ENCODE measurements at places on chromosomes 7 and 10.

DNA sequence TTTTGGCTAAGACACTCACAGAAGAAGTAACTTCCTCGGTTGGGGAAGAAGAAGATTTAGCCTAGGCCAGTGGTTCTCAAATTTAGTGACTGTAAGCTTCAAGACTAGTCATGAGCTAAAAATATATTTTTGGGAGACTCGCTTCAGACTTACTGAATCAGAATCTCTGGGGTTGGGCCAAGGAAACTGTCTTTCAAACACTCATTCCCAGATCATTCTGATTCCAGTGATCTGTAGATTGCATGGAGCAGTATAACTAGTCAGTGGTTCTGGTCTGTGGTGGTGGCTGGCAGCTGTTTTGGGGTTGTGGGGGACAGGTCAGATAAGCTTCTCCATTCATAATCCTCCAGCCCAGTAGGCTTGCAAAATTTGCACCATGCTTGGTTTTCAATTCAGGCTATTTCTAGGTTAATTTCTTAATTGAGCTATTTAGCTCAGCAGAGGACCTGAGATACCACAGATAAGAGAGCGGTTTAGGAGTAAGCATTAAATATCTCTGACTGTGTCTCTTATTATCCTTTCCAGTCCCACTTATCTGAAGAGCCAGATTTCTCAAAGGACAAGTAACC is 3.8 kb upstream of the KAT6B start:
- no peak for DNase-seq

DNA sequence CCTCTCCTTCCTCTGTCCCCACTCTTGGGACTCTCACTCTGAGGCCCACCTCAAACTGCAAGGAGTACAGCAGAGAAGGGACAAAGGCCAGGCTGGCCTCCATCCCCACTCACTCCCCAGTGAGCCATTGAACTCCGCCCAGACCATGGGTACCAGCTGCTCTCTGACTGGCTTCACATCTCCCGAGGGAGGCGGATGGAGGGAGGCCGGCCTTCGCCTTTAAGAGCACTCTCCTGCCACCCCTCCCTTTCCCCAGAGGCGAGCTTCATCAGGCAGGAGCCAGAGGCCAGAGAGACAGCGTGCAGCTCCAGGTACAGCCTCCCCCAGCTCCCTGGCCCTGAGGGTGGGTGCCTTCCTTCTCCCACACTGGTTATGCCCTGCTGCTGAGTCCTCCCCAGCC is 1.8 kb upstream of the LDB3 start:
- no peak for DNase-seq

GRCh38 chr10:34786464-34786863 is 28.6 kb downstream of the PARD3 start:
- DNase-seq: no peak

- no peak for DNase-seq
Observed at GRCh38 chr7:22338411-22338810, 18.5 kb downstream of the RAPGEF5 start.

DNA sequence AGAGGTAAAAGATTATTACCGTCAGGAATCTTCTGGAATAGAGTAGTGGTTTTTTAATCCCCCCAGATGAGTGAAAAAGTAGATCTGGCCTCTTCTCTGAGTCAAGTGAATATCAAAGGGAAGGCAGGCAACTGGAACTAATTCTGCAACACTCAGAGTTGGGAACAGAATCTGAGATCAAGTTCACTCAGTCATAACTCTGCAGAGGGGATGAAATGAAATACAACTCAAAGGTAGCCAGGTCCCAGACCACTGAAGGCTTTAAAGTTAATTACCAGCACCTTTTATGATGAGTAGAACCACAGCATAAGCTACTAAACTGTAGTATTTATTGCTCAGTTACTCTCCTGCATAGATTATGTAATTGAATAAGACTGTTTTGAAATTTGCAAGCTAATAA is 455.6 kb upstream of the AKR1E2 start:
- no peak for DNase-seq

- DNase-seq: no peak
Observed at GRCh38 chr10:51103554-51104217, 29.4 kb downstream of the PRKG1 start.

DNA sequence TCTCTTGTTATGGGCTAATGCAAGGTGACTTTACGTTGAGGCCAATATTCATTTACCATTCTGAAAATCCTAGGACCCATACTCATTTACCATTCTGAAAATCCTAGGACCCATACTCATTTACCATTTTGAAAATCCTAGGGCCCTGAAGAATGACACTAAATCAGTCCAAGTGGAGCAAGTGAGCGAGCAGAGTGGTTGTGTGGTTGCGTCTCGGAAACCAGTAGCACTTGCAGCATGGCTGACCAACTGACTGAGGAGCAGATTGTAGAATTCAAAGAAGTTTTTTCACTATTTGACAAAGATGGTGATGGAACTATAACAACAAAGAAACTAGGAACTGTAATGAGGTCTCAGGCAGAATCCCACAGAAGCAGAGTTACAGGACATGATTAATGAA is 6.9 kb downstream of the SAR1A start:
- no peak for DNase-seq

- no peak for DNase-seq
Observed at GRCh38 chr10:56341612-56342011, 19.4 kb downstream of the ZWINT start.

DNA sequence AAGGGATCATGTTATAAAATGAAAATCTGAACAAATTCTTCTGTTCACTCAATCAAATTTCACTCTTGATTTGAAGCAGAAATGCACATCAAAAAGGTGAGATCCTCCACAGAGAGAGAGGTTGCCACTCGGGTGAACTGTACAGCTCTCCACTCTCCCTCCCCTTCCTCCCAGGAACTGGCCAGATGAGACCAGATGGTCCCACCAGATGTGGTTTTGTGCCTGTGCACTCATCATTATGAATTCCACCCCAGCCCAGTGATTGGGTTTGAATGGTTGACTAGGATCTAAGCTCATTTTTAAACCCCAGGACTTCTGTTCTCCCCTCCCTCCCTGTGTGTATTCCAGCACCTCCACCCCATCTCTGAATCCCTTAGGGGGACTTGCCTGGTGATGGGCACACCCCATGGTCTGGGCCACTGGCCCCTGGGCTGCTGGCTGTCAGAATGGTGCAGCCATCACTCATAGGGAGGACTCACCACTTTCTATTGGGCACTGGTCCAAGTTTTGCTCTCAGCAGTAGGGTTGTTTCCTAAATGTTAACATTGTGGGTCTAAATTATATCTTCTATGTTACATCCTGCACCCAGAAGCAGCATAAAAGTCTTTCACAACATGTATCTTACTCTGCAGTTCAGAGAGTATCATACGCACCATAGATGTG is 393.1 kb downstream of the TNS3 start:
- DNase-seq: no peak

DNA sequence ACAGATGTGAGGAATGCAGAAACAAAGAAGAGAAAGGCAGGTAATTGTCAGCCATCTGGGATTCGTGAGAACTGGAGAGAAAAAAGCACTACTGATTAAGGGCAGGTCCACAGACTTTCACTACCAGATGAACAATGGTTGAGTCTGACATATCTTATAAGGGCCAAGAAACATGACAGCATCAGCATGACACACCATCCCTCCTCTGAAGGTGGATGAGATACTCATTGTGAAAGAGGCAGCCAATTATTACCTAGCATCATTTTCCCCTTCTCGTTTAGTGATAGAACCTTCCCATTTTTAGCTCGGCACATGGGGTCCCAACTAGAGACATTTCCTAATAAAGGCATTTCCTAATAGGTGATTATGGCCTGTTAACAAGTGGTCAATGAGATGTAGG is 19.2 kb upstream of the MET start:
- DNase-seq: no peak

DNA sequence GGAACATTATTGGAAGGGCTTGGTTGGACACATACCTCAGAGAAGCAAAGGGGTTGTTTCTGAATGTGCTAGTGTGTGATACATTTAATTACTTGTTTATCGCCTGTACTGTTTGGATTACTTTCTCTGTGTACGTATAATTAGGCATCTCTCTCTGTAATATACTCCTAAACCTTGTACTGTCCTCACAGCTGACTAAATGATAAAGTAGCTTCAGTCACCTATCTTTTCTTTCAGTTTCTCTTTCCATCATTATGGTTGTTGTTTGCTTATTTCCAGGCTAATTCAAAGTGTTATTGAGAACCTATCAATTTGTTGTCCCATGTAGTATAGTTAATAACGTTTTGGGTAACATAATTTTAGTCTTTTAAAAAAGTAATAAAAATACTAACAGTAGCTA is 34.0 kb downstream of the MXI1 start:
- no peak for DNase-seq

GRCh38 chr10:76727038-76727437 is 910.6 kb downstream of the KCNMA1 start:
- no peak for DNase-seq

- DNase-seq: no peak
Observed at GRCh38 chr10:22681783-22682183, 32.6 kb downstream of the PIP4K2A start.

- peak; percentile 16 for DNase-seq
Observed at GRCh38 chr10:9302140-9302746, 1247.8 kb downstream of the GATA3 start.

DNA sequence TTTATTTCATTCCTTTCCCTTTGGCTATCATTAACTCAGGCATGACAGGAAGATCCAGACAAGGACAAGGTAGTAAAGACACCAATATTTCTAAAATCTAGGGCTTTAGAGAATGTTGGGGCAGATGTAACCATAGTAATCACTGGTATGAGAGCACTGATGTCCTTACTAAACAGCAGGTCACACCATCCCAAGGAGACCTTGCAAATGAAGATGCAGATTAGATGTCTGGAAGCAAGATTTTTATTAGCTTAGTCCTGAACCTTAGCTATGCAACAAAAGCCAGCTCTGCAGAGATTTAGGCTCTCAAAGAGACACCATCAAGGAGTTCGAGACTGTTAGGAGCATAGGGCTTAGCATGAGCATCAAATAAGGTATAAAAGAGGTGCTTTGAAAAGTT is 23.6 kb upstream of the FRA10AC1 start:
- DNase-seq: no peak

DNA sequence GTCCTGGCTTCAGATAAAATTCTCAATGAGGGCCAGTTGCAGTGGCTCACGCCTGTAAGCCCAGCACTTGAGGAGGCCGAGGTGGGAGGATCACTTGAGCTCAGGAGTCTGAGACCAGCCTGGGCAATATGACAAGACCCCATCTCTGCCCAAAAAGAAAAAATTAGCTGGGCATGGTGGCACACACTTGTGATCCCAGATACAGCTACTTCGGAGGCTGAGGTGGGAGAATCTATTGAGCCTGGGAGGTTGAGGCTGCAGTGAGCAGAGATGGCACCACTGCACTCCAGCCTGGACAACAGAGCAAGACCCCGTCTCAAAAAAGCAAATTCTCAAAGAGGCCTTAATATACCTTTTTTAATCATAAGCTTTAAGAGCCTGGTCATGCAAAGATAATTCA is 142.9 kb downstream of the CUX1 start:
- no peak for DNase-seq

GRCh38 chr7:155466142-155466813 is 8.3 kb downstream of the EN2 start:
- DNase-seq: no peak

DNA sequence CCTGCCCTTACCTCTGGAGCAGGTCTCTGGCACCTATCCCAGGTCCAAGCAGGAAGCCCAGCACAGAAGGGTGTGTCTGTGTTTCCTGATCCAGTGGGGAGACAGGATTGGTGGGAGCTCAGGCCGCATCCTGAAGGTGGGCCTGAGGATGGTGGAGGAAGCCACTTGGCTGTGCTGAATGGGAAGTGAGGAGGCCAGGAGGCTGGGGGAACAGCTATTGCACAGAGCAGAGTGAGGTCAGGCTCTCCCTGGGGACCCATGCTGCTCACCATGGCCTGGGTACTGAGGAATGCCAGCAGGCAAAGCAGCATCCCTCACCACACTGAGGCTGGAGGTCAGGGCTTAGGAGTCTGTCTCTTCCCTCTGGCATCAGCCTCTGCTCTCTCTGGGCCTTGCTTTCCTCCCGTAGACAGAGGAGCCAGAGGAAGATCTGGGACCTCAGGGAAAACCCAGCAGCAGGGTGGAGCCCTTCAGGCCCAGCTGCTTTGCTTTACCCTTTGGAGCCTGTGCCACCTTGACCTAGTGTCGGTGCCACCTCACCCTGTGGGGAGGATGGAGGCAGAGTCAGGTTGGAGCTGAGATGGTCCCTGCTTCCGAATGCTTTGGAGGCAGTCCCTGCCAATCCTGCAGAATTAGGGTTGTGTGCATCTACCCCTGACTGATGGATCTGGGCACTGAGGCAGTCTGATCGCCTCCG is 39.0 kb downstream of the CDH23 start:
- DNase-seq: no peak

GRCh38 chr10:112528235-112528634 is 81.2 kb downstream of the VTI1A start:
- no peak for DNase-seq

- DNase-seq: no peak
Observed at GRCh38 chr10:74000892-74001669, 3.2 kb downstream of the VCL start.

DNA sequence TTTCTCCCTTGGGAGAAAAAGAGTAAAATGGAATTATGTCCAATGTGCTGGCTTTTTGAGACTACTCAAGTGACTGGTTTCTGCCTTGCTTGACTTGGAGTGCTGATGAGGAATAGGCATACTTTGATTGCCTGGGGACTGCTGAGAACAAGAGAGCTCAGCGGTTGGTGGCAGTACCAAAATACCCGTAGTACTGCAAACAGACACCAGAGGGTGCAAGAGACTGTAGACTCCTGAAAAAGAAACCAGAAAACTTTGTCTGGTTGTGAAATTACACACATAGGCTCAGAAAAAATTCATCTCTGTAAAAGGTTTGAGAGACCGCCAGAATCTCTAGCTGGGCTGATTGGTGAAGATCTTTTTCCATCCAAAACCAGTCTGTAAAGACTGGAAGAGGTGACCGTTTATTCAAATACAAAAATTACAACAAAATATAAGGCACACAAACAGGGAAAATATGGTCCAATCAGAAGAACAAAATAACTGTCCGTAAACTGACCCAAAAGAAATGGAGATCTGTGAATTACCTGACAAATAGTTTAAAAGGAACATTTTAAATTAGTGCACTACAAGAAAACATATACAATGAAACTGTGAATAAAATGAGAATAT is 18.5 kb downstream of the BICC1 start:
- peak; percentile 11 for DNase-seq

- peak; percentile 76 for DNase-seq
Observed at GRCh38 chr7:30800785-30801252, 29.6 kb downstream of the MINDY4 start.

- no peak for DNase-seq
Observed at GRCh38 chr7:33630359-33630758, 275.0 kb upstream of the BMPER start.

DNA sequence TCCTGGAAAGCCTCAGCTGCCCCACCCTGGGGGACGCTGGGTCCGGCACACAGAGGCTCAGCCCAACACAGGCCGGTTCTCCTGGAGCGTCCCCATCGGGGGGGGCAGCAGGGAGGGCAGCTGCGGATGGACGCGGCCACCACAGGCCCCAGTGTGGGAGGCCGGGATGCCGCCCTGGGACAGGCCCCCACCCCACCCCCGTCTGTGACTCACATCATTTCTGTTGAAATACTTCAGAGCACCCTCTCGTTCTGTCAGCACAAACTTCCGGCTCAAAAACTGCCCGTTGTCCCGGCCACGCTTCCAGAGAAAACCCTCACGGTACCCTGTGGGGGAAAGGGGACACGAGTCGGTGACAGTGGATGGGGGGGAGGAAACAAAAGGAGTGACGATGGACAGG is 28.5 kb downstream of the GET4 start:
- DNase-seq: no peak

All from GM10248 (cell line).